ENCODE measurements at places on chromosomes 11 and 22. TPM values are rescaled to one million over a fixed set of nuclear protein-coding genes. Genes with fewer than 3 reads are reported as not detected.
A peak's percentile ranks its signal among the peaks of the same experiment; 100 is the strongest.

The GSTT2B gene
- not detected for total RNA-seq

The ISX gene
- total RNA-seq, result not detected

The MPPED2 gene
- not detected for total RNA-seq

GRCh38 chr11:96885912-96886311 is 496.1 kb downstream of the JRKL start:
- H3K27me3 ChIP-seq, result no peaks in the 10 kb centered on the region
- no peak overlapping the region for H3K27ac ChIP-seq
- no peaks in the 10 kb centered on the region for H3K36me3 ChIP-seq
- DNase-seq, result no peak
- H3K4me1 ChIP-seq, result no peaks in the 10 kb centered on the region
- H3K4me3 ChIP-seq, result no peak overlapping the region

- DNase-seq, result no peak
- H3K27ac ChIP-seq, result no peak overlapping the region
- no peak overlapping the region for H3K4me3 ChIP-seq
- no peaks in the 10 kb centered on the region for H3K27me3 ChIP-seq
- H3K4me1 ChIP-seq, result peaks cover 41% of the 10 kb centered on the region
Observed at GRCh38 chr11:125512106-125512505, 16.0 kb upstream of the FEZ1 start.

- no peaks in the 10 kb centered on the region for H3K27me3 ChIP-seq
- no peaks in the 10 kb centered on the region for H3K36me3 ChIP-seq
- H3K4me1 ChIP-seq, result no peaks in the 10 kb centered on the region
- no peak overlapping the region for H3K27ac ChIP-seq
Observed at GRCh38 chr11:94243571-94244515, 60.5 kb upstream of the IZUMO1R start.

GRCh38 chr11:33713151-33713855 is 12.7 kb upstream of the C11orf91 start:
- DNase-seq, result no peak
- no peaks in the 10 kb centered on the region for H3K27me3 ChIP-seq
- no peak overlapping the region for H3K27ac ChIP-seq
- peaks cover 4% of the 10 kb centered on the region for H3K36me3 ChIP-seq

- peaks cover 34% of the 10 kb centered on the region for H3K27me3 ChIP-seq
- H3K4me3 ChIP-seq, result no peak overlapping the region
- no peak overlapping the region for H3K27ac ChIP-seq
- H3K36me3 ChIP-seq, result no peaks in the 10 kb centered on the region
- no peaks in the 10 kb centered on the region for H3K4me1 ChIP-seq
Observed at GRCh38 chr11:70523384-70524095, 125.2 kb downstream of the CTTN start.

- H3K27me3 ChIP-seq, result peaks cover 12% of the 10 kb centered on the region
- no peak overlapping the region for H3K27ac ChIP-seq
- H3K36me3 ChIP-seq, result no peaks in the 10 kb centered on the region
- peak; percentile 60 for DNase-seq
Observed at GRCh38 chr11:123640677-123641494, 13.5 kb downstream of the SCN3B start.

GRCh38 chr22:49925525-49926128 is 7.2 kb downstream of the CRELD2 start:
- H3K4me3 ChIP-seq, result peak overlapping the region; percentile 66
- H3K27me3 ChIP-seq, result no peaks in the 10 kb centered on the region
- peak; percentile 75 for DNase-seq
- peaks cover 2% of the 10 kb centered on the region for H3K36me3 ChIP-seq
- H3K27ac ChIP-seq, result peak overlapping the region; percentile 90
- H3K4me1 ChIP-seq, result peaks cover 26% of the 10 kb centered on the region

DNA sequence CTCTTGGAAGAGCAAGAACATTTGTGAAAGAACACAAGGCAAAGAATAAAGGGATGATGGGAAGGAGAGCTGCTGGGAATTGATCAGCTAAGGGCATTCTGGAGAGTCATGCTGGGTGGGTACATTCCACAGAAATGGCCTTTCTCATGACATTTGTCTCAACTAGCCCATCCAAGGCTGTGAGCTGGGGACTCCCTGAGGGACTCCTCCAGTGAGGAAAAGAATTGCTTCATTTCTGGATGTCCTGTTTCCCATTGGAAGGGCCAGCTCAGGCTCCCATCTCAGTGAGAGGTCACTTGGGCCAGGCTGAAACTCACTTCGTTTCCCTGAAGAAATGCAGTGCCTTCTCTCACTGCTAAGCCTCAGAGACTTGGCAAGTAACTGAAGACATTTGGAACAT is 106.8 kb downstream of the CD44 start:
- H3K4me3 ChIP-seq, result no peak overlapping the region
- no peak overlapping the region for H3K27ac ChIP-seq
- H3K27me3 ChIP-seq, result peaks cover 6% of the 10 kb centered on the region
- H3K36me3 ChIP-seq, result peaks cover 8% of the 10 kb centered on the region
- no peak for DNase-seq
- H3K4me1 ChIP-seq, result peaks cover 39% of the 10 kb centered on the region

DNA sequence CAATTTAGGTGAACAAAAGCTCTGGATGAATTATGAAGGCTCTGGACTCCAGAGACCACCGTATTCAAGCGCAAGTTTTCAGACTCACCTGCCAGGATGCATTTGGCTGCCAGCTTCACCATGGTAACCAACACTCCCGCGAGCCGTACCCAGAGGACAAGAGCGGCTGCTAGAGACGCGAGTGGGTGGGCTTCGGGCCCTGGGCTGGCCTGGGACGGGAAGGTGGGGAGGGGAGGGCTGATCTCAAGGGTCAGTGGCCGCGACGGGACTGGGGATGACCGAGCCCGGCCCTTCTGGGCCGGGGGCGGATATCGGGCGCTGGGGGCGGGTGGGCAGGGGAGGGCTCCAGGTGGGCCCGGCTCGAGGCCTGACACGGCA is 344 bp downstream of the IFT27 start:
- H3K36me3 ChIP-seq, result no peaks in the 10 kb centered on the region
- DNase-seq, result peak; percentile 69
- peak overlapping the region; percentile 85 for H3K4me3 ChIP-seq
- H3K4me1 ChIP-seq, result peaks cover 35% of the 10 kb centered on the region

DNA sequence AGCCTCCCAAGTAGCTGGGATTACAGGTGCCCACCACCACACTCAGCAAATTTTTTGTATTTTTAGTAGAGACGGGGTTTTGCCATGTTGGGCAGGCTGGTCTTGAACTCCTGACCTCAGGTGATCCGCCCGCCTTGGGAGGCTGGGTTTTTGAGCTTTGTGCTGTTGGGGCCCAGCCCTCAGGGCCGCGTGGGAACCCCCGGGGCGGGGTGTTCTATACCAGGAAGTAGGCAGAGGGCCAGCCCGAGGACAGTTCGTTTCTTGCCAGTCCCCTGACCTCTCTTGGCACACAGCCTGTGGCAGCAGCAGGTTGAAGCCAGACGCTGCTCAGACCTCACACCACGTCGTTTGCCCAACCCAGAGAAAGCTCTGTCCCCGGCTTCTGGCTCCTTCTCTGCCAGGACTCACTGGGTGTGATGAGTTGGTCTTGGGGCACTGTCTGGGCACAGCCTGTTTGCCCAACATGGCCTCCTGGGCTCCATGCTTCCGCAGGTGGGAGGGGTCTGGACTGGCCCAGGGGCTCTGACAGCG is 24.9 kb upstream of the CHKA start:
- H3K4me3 ChIP-seq, result no peak overlapping the region
- peaks cover 16% of the 10 kb centered on the region for H3K4me1 ChIP-seq
- no peak overlapping the region for H3K27ac ChIP-seq
- no peaks in the 10 kb centered on the region for H3K27me3 ChIP-seq

Data from activated CD8-positive, alpha-beta memory T cell treated with anti-CD3 and anti-CD28 coated beads, Interleukin-2, amount 10 ng/mL, durations not matched to agents 7 days and 5 days (primary cell).